B cell (primary cell): ENCODE measurements at places on chromosomes 5 and 9. TPM values are rescaled to one million over a fixed set of nuclear protein-coding genes. Genes with fewer than 3 reads are reported as not detected.

Gene GARIN3
- not detected in 2 replicates for total RNA-seq

GRCh38 chr9:77885104-77885672, 146.4 kb downstream of the GNAQ start:
- no peak for DNase-seq

Gene ADAMTS13
- total RNA-seq, result 2.5 and 3.3 TPM in 2 replicates

Gene FAT2
- not detected in 2 replicates for total RNA-seq
